ENCODE measurements at places on chromosomes 1 and 21. TPM values are rescaled to one million over a fixed set of nuclear protein-coding genes. Genes with fewer than 3 reads are reported as not detected.

Gene PLEKHN1
- 6.3 TPM for total RNA-seq

Gene DHX9
- 148 TPM for total RNA-seq

Gene NKAIN1
- not detected for total RNA-seq

Gene ST6GALNAC3
- 0.60 TPM for total RNA-seq

Gene PIGP
- 24.8 TPM for total RNA-seq

Gene BGLAP
- 0.53 TPM for total RNA-seq

Gene TMEM240
- total RNA-seq = 3.7 TPM

Gene B3GALT5
- 0.73 TPM for total RNA-seq

Gene HCRTR1
- not detected for total RNA-seq

Gene ESPN
- total RNA-seq = not detected

Gene S100B
- not detected for total RNA-seq

GRCh38 chr1:234518876-234519275 lies 39.9 kb upstream of the TARBP1 start:
- DNase-seq = no peak

DNA sequence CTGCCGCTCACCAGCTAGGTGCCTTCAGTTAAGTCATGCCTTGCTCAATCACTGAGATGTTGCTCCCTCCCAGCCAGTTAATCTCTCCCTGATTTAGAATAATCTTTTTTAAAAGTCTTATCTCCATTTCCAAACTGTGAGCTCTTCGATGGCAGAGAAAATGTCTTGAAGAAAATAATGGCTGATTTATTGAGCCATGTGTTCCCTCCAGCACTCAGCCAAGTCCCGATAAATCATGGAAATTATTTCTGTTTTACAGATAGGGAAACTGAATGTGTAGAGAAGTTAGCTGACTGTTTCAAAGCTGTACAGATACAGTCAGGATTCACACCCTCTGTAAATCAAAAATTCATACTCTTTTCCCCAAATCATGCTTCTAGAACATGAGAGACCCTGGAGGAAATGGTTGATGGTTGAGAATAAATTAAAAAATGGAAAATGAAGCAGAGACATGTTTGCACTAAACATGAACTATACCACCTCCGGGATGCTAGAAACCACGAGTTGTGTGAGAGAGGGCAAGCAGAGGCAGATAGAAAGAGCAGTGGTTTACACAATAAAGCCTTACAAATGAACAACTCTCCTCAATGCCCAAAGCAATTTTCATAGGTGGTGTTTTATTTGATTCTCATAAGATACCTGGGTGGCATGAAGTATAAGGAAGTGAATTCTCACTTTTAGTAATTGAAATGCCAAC lies 376.4 kb downstream of the PLPP3 start:
- no peak for DNase-seq

DNA sequence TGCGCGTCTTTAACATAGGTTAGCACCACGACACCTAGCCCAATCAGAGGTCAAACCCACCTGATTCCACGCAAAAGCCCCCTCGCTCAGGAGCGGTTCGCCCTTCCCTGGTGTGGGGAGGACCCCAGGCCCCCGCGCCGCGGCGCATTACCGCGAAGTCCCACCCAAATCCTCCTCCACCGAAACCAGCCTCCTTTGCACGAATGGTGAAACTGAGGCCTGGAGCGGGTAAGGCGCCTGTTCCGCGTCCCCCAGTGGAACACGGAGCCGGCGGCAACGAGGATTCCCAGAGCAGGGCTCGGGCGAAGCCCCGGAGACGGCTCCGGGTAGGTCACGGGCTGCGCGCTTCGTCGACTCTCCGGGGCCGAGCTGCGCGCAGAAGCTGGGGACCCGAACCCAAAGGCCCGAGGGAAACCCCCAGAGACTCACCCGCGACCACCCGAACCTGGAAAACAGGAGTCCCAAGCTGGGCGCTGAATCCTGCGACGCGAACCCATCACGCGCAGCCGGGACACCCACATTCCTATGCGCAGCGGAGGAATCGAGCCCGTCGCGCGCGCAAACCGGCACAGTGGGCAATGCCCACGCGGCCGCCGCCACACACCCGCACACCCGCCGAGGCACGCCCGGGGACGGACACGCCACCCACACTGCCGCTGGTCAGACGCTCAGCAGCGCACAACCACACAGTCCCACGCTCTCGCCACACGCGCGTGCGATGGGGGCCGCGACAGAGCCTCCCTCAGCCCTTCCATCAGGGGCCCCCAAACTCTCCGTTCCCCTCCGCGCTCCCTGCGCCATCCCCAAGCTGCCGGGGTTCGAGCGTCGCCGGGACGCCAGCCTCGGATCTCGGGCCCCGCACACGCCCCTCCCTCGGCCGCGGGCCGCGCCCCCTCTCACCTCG lies 507 bp downstream of the GLIS1 start:
- DNase-seq = no peak

GRCh38 chr1:63787875-63788274 lies 14.1 kb downstream of the ROR1 start:
- DNase-seq = no peak

GRCh38 chr1:11590395-11590794 lies 63.8 kb downstream of the FBXO2 start:
- DNase-seq = no peak

DNA sequence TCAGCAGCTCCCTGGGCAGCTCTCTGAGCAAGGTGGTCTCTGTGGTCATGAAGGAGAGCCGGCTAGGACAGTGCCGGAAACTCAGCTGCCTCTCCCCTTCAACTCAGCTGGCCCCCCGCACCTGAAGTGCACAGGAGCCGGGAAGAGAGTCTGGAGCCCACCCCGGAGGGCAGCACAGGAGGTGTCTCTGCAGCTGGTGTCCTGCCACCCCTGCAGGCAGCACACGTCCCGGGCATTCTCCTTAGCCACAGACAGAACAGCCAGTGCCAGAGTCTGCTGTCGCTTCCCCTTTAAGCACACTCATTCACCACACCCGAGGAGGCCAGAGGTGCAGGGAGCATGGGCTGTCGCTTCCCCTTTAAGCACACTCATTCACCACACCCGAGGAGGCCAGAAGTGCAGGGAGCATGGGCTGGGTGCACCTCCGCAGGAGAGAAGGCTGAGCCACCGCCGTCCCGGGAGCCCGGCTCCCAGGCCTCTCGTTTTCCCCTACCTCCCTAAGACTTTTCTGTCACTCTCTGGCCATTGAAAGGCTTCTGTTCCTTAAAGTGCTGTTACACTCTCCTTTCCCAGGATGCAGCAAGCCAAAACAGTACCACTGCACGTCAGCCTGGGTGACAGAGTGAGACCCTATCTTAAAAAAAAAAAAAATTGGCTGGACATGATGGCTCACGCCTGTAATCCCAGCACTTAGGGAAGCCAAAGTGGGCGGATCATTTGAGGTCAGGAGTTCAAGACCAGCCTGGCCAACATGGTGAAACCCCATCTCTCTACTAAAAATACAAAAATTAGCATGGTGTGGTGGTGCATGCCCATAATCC lies 16.9 kb upstream of the SAMD11 start:
- peak; percentile 82 for DNase-seq

DNA sequence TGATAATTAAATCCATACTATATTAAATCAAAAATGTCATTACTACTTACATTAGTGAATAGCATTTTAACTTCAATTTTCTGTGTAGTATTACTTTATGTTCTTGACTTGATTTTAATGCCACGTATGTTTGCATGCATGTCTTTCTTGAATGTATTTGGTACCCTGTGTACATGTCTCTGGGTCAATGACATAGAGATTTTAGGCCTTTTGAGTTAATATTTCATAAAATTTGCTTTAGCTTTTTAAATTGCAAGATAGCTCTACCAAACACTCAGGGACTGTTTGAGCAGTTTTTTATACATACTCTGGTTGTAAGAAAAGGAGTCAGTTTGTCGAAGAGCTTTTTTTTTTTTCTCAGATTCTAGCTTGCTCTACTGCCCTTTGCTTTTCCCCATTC lies 1.5 kb downstream of the MLLT11 start:
- DNase-seq = no peak

DNA sequence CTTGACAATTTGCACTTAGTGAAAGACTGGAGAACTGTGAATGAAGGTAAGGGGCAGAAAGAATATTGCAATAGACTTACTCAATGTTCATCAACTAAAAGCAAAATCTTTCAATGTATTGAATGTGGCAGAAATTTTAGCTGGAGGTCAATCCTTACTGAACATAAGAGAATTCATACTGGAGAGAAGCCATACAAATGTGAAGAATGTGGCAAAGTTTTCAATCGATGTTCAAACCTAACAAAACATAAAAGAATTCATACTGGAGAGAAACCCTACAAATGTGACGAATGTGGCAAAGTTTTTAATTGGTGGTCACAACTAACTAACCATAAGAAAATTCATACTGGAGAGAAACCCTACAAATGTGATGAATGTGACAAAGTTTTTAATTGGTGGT lies 80.7 kb downstream of the JMJD4 start:
- no peak for DNase-seq

GRCh38 chr1:180246579-180246978 lies 16.5 kb downstream of the LHX4 start:
- no peak for DNase-seq

GRCh38 chr21:42228709-42229220 lies 9.8 kb downstream of the ABCG1 start:
- DNase-seq = no peak

GRCh38 chr1:102961549-102961948 lies 146.8 kb downstream of the COL11A1 start:
- DNase-seq = no peak

- DNase-seq = no peak
Observed at GRCh38 chr21:45511007-45511406, 31.2 kb downstream of the SLC19A1 start.

GRCh38 chr21:45972353-45972715 lies 9.2 kb upstream of the COL6A1 start:
- no peak for DNase-seq

GRCh38 chr1:227544067-227545050 lies 19.0 kb upstream of the ZNF678 start:
- DNase-seq = no peak
